ENCODE measurements at places on chromosomes 7 and 10.

- no peak for DNase-seq
Measured at GRCh38 chr7:99839287-99840021, 11.6 kb downstream of the CYP3A43 start.

DNA sequence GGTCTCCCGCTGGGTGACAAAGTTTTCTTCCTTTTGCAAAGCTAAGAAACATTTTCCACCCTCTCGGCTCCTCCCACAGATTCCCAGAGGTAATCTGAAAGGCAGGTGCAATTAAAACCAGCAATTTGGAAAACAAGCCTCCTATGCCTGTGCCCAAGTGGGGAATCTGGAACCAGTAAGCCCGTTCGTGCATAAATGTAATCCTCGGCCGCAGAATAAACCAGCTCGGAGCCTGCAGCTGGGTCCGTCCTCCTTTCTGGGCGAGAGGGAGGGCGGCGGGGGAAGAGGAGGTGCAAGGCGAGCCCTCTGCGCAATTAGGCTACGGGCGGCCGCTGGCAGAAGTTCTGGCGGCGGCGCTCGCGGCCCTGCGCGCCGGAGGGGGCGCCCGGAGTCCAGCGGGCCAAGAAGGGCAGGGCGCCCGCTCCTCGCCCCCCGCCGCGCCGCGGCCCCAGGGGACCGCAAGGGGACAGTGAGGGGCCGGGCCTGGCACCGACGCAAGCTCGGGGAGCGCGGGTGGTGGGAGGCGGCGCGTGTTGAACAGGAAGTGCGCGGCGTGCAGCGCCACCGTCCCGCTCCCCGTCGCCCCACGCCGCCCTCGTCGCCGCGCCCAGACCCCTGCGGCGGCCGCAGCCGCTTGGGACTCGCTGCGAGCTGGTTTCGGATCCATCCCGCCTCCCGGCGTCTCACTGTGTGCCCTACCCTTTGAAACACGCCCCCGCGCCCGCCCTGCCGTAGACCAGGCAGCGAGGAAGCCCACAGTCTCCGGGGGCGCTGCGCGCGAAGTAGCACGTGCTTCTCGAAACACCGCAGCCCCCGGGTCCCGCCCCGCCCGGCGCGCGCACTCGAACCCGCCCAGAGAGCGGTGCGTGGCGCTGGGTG lies at the start of gene PRKAG2:
Gene PRKAG2, minus strand, starts transcription at position 217 of the 879 bp plus-strand sequence. CDS start 495 bp downstream, outside the sequence.
- peak; percentile 76 for DNase-seq

GRCh38 chr10:118045837-118046394 lies 825 bp downstream of the RAB11FIP2 start:
- DNase-seq, result peak; percentile 42

DNA sequence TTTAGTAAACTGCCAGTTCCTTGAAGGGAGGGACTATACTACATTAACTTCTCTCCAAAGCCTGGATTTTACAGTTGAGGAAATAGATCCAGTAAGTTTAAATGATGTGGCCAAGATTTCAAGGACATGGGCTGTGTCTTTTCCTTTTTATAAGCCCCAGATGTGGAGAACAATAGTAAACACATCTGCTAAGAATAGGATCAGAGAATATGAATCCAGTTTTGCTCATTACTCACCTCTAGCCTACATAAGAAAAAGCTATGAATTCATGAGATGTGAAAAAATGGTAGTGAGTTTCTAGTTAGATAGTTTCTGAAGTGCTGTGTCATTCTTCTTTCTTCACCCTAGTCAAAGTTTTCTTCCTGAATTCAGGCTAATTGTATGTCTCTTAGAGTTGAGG lies 38.6 kb downstream of the MAGI2 start:
- DNase-seq, result no peak

DNA sequence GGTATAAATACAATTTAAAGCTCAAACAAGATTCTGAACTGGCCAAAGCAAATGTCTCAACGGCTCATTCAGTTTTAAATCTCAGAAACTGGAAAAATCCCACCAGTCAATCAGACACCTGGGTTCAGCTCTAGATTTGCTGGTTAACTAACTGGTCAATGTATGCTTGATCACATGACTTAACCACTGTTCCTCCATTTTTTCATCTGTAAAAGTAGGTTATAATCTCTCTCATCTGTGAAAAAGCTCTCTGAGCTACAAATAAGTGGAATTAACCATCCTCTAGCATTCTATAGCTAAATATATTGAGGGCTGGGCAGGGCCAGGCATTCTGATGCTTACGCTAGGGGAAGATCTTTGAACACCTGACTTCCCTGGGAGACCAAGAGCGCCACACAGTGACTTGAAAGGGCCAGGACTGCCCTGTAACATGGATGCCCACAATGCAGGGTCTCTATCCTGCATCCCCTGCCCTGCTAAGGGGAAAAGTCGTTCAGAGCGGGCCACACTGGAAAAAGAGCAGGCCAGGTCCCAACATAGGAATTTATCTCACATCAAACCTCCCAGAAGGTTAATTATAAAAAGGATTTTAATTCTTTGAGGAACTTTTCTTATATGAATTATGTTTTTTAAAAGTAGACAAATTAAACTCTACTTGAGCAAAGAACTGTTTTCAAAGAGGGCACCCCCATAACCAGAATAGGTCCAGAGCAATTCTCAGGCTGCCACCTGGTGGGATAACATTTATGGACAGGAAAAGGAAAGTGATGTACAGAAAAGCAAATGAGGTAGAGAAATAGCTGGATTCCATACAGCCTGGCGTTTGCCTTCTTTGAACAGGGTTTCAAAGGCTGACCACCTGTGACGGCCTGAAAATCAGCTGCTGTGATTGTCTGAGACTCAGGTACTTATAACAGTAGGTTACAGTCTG lies 1.8 kb downstream of the RP9 start:
- DNase-seq, result peak; percentile 54

DNA sequence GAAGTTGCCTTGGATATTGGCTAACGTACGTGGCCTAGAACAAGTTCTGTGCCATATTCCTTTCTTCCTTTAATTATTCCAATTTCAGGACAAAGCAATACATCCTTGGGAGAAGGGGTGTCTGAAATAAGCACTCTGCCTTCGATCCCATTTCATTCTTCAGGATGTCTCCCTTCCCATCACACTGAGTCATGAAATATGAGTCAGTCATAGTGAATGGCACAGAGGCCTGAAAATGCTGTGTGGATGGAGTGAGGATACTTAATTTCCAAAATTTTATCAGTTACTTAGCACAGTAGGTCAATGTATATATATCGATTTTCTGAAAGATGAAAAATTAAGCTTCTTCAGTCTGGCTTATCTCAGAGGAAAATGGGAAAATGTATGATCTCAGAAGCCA lies 19.5 kb downstream of the EVX1 start:
- no peak for DNase-seq

Data from CD4-positive, alpha-beta T cell treated with Interleukin-17A for 4 hours (primary cell).